ENCODE measurements at places on chromosomes 7 and 10.
A peak's percentile ranks its signal among the peaks of the same experiment; 100 is the strongest.

DNA sequence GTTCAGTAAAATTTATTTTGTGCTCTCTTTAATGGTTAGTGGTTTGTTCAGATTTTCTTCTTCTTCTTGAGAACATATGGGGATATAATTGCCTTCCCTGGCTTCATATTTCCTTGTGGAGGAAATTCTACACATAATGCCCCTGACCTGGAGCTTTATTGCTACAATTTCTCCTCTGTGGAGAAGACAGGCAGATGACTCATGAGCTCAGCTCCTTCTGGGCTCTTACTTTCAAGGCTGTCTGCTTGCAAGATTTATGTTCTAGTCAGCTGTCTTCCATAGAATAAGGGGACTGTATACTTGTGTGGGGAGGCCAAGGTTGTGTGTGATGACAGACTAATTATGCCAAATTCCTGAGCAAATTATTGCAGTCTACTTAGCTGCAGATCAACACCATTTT lies 1.6 kb downstream of the LRRD1 start:
- DNase-seq: no peak

GRCh38 chr7:104923010-104923421 lies 91.0 kb upstream of the KMT2E start:
- peak; percentile 30 for DNase-seq

GRCh38 chr10:93745408-93746065 lies 12.2 kb upstream of the LGI1 start:
- no peak for DNase-seq

GRCh38 chr7:94295850-94296249 lies 98.8 kb upstream of the COL1A2 start:
- no peak for DNase-seq

DNA sequence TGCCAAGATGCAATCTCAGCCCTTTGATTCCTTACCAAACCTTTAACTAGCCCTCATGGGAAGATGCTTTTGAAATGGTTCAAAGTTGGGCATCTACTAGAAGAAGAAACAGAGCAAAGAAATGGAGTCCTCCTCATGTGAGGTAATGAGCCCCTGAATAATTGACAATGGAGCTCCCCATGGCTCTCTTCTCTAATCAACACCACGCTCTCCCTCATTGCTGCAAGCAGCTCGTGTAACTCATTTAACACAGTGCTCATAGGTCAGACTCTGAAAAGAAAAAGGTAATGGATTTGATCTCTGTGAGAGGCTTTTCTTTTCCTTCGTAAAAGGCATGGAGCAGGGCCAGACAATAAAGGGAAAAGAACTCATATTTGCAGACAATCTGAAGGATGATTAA lies 312.8 kb downstream of the PHTF2 start:
- DNase-seq: no peak
